Activated CD8-positive, alpha-beta memory T cell treated with anti-CD3 and anti-CD28 coated beads for 48 hours (primary cell): ENCODE measurements at places on chromosomes 3 and 15.

DNA sequence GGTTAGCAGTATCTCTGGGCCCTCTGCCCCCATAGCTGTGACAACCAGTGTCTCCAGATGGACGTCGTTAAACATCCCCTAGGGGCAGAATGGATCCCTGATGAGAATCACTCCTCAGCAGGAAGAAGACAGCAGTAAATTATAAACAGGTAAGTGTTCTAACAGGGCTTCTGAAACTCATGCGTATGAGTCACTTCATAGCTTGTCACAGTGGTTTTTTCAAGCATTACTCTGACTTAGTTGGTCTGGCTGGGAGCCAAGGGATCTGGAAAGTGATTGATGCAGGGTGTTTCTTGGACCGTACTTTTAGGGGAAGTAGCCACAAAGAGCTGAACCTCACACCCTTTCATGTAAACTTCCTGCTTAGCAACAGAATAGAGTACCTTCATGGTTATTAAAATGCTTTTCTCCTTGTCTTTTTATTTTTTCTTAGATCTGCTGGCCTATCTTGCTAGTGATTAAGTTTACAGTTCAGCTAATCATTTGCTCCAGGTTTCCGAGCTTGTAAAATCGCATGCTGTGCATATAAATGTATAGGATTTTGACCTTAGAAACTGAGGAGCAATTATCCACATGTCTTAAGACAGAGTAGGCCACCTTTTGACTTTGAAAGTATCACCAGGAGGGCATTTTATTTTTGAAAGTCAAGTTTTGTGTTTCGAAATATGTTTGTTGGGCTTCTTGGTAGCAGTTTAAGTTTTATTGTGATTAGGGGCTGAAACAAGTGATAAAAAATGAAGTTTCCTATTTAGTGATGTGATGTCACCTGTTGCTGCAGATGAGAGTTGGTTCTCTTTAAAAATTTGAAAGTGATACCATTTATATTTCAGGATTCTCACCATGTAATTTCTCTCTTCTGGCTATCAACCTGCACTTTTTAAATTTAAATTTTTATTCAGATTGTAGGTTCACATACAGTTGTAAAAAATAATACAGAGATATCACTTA is 333.9 kb downstream of the PTPRG start:
- DNase-seq, result peak; percentile 18

DNA sequence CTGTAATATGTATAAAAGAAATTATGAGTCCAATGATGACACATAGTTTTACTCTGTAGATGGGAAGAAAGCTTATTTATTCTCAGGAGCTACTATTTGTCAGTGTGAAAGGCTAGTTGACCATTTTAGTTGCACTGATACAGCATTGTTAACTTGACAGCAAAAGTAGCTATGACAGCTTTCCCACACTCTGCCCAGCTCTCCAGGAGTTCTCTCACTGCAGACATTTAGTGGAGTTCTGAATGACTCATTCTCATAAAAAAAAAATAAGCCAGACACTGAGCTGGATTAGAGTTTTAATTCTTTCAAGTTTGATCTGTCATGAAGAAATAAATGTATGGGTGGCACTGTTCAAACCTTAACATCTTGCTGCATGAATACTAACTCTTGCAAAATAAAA is 77.2 kb upstream of the CFAP20DC start:
- no peak for DNase-seq

- DNase-seq, result no peak
These were observed 9.4 kb downstream of the TGFBR2 start for GRCh38 chr3:30615615-30616346.

DNA sequence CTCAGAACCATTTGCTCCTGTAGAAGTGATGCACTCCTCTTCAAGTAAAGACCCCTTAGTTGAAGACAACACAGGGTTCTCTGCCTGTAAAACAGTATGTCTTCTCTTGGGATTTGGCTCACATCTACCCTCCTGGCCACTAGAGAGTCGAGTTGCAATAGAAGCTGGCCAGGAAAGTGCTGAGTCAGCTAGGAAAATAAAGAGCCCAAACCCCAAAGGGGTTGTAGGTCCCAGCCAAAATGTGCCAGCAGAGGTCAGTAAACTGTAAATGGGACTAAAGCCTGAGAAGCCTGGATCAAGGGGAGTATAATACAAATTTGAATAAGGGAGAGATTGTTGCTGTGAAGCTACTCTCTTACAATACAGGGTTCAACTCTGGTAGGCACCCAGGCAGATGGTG is 37.2 kb upstream of the THBS1 start:
- no peak for DNase-seq

DNA sequence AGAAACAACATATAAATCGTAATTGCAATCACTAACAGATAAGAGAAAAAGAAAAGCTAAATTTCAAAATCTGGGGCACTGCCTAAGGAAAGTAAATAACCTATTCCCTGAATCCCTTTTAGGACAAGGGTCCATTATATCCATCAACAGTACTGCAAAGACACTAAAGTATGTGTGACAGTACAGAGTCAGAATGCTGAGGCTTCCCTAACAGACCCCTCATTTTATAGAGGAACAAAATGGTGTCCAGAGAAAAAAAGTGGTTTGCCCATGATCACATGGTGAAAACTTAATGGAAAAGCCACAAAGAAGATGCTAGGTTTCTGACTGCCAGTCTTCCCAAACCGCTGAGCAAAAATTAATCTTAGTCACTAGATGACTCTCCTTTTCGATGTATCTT is 93.8 kb downstream of the DHX30 start:
- no peak for DNase-seq

DNA sequence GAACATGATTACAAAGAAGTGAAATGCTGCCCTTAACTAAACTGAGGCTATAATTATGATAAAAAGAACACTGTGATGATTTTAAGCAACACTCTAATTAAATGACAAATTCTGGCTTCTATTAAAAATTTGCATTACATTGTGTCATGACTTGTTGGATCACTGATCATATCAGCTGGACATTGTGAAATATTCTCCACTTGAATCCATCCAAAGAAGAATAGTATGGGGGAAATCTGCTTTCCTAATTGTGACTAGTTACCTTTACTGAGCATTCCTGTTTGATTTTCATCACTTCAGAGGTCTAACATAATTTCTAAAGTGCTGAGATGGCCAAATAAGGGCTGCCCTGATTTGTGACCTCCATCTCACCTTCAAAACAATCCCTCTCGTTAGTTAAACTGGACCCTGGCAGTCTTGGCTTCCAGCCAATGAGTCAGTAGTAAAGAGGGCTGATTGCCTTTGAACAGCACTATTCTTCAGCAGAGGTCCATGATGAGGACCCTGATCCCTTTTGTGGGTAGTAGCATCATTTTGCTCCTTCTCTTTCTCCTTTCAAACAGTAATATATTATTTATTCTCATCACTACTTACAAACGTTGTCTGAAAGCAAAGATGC is 53.5 kb upstream of the LEKR1 start:
- no peak for DNase-seq

DNA sequence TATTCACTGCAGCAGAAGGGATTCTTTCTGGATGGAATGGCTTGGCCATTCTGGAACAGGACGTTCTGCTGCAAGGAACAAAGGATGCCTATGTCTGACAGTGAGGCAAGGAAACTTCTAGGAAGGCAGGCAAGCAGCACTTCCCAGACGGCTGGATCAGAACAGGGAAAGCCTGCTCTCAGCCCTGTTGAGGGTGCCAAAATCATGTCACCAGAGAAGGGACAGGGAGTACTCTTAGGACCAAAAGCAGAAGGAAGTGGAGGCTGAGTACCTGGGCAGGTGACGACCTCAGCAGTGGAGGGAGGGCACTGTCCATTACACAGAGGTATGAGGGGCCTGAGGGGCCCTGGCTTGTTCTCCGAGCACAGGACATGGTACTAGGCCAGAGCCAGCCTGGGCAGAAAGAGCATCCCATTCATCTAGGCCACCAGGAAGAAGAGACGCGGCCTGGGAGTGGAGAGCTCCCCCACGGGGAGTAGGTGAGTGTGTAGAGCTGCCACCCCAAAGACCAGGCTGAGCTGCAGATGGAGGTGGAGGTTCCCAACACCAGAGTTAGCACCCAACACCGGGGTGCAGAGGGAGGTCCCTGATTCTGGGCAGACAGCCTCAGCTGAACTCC is 9.6 kb downstream of the KLF15 start:
- DNase-seq, result no peak

- DNase-seq, result no peak
These were observed 200.5 kb downstream of the ITPR1 start for GRCh38 chr3:4693620-4694019.

DNA sequence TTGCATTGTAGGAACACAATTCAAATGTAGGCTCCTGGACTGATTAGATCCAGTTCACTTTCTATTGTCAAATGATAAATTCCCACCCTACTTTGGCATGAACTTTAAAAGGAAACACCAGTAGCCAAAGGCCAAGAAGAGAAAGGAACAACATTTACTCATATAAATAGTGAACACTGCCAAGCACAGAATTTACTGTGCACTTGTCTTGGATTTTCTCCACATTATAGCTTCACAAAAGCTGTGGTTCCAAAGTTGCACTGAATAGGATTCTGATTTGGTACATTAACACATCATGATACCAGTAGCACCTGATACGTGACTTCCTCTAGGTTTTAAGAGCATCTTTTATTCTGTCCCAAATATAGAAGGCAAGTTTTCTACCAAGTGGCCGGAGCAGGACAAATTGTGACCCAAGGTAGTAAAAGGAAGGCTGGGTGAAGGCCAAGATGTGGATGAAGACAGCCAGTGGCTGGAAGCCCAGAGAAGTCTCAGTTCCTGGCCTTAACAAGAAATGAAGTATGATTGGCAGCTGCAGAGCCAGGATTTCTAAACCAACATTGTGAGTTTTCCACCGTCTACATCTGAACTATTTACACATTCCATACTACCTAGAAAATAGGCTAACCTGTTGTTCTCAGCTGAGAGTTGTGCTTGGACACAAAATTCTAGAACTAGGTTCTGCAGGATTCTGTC is 206.7 kb downstream of the THRB start:
- no peak for DNase-seq

GRCh38 chr15:62380011-62380410 is 214.9 kb upstream of the C2CD4B start:
- DNase-seq, result no peak

DNA sequence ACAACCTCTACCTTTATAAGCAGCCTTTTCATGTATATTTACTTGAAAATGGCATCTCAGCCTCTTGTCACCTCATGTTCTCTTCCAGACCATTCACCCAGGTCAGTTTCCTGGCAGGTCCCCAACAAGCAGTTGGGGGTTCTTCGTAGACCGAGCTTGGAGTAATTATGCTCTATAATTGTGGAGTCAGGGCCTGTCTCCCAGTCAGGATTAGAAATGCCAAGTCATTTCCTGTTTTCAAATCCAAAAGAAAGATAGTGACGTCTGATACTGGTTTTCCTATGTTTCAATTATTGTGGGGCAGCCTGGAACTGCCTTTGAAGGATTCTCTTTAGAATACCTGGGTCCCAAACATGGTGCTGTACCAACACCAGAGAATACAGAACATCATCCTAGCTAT is 430.6 kb downstream of the MECOM start:
- no peak for DNase-seq

DNA sequence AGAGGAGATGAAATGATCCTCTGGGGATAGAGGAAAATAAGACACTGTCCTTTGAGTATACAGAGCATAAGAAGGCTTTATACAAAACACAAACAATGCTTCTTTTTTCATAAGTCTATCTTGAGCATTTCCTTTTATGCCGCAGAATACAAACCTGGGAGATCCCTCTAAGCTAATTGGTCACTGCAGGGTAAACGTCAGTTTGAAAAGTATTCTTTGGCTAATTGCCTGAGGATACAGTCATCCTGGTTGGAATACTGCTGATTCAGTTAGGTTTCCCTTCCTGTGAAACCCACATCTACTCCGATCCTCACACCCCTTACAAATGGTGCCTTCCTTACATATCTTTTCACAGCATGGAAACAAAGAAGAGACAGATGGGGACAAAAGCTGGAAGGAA is 10.6 kb downstream of the WNT5A start:
- DNase-seq, result no peak

DNA sequence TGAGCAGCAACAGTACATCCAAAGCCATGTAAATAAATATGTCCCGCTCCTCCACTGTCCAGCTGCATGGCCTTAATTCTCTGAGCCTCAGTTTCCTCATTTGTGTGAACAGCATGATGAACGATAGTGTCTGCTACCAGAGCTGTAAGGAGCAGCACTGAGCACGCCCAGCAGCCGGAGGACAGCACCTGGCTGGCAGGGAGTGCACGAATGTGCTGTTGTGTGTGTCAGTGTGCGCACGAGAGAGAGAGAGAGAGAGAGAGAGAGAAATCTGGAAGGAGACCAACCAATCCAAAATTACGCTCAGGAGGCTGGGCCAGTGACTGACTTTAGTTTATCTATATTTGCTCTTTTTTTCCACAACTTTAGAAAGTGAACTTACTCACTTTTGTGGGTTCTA is 26.6 kb upstream of the PLXNA1 start:
- DNase-seq, result no peak

DNA sequence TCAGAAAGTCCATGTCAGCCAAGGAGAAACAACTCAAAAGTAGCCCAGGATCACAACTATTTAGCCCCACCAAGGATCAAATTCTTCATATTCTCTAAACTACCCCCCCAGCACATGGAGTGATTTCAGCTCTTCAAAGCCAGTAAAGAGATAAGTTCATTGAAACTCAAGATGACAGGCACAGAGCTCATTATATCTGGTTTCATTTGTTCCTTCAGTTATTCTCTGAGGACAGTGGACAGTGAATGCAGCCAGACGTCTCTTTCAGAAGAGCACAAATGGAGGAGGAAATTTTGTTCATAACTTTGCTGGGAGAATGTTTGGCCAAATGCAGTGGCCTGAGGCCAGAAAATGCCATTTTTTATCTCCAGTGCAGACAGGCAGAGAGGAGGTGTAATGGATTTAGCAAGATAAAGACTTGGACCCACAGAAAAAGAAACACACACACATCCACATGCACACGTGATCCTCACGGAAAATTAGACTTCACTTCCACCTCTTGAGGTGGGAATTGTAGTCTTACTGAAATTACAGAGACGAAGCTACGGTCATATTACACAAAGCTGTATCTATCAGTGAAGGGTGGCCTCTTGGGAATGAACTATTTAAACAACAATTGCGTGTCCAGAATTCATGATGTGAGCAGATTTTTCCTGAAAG is 64.6 kb downstream of the HES1 start:
- DNase-seq, result no peak

GRCh38 chr3:2765002-2765579 is 345.1 kb downstream of the IL5RA start:
- DNase-seq, result no peak

DNA sequence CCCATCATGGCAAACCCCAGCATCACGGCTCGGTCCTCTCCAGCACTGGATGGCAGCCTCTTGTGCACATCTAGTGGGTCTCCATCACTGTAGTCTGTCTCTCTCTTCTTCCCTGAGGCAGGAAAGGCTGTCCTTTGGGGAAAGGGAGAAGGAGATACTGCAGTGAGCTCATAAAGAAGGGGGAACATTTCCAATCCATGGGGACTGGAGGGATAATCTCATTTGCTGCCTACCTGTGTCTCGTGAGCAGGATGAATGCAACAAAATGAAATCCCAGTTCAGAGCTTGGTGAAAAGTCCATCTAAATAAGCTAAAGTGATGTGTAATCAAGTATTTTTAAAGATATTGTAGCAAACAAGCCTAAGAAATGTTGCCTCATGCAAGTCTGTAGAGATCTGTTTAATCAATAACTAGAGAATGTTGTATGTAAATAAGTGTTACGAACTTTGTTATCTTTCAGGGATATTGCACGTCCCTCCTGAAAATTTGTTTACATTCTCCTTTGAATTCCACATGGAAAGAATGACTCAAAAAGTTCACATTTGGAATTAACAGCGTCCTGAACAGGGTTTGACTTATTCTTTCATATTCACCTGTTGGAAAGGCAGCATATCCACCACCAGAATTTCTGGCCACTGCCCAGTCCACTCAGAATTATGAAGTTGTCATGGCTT is at the start of gene KCNMB3:
Gene KCNMB3 (minus strand): TSS at position 312 of the 674 bp plus-strand sequence. CDS start 124 bp downstream, at position 188.
- no peak for DNase-seq
